H54 (cell line): ENCODE measurements at places on chromosomes 3 and 15.

- DNase-seq, result peak; percentile 42
Observed at GRCh38 chr3:170563712-170564423, 22.0 kb downstream of the SLC7A14 start.

- DNase-seq, result no peak
Observed at GRCh38 chr15:83850501-83851245, 196.8 kb downstream of the ADAMTSL3 start.

- DNase-seq, result no peak
Observed at GRCh38 chr3:70822669-70823068, 510.2 kb upstream of the MDFIC2 start.

DNA sequence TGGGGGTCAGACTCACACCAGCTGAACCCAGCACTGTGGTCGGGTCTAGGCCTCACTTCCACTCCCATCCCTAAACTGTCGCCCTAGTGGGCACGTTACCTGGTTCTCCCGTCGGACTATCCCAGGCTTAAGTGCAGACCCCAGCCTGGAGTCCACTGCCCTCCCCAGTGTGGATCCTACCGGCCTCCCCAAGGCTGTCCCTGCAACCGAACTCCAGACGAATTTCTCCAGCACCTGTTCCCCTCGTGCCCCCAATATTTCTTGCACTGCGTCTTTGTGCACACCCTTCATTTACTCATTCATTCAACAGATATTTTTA is 26.5 kb downstream of the SLC41A3 start:
- DNase-seq, result no peak

DNA sequence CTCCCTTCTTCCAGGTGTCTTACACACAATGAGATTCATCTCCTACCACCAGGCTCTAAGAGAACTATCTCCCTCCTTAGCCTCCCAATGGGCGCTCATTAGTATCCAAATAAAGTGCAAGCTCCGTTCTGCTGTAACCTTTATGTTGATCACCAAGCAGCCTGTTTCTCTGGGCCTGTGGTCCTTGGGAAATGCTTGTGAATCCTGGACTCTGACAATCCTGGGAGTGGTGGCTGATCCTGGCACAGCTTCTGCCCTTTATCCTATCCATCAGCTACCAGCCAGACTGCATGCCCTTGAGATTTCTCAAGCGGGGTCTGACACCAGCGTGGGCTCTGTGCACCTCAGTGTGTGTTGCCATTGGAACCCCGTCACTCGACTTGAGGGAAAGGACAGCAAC is 26.1 kb upstream of the USP3 start:
- DNase-seq, result no peak

- no peak for DNase-seq
Observed at GRCh38 chr15:24682002-24682401, 6.4 kb downstream of the NPAP1 start.

DNA sequence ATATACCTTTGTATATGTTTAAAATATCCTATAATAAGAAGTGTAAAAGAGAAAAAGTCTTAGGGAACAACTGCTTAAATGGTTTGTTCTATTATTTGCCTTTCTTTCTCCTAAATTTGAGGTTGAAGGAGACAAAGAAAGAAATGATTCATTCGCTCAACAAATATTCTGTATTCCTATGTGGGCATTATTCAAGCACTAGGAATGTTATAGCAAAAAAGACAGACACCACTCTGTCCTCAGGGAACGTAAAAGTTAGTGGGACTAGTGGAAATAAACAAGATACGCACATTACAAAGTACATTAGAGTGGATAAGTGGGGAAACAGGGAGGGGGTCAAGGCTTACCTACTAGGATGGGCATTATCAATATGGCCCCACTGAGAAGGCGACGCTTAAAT is 332.2 kb downstream of the LPP start:
- DNase-seq, result no peak
